ENCODE measurements at places on chromosomes 4 and X.

DNA sequence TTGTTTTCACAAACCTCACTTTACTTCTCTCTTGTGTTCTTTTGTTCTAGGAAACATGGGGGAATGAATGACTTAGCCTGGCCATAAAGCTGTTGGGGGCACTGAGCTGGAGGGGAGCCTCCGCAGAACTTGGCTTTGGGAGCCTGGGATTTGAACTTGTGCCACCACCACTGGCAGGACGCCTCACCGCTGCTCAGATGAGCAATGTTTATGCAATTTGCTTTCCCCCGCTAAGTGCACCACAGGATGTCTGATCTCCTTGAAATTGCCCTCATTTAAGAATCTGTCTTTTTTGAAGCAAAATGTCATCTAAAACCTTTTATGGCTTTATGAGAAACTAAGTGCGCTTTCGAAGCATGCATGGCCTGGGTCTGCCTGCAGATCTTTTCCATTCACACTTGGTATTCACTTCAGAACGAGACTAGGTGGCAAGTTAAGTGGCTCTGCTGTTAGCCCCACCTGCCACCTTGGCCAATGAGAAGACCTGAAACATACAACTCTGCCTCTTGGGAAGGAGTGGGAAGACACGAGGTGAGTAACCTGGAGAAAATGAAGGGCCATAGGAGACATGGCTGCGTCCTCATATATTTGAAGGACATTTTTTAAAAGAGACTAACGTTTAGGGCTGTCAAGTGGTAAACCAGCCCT lies 119.3 kb downstream of the LDB2 start:
- no peak for DNase-seq

- peak; percentile 83 for DNase-seq
Observed at GRCh38 chr4:76198411-76199237, 15.0 kb downstream of the SCARB2 start.

DNA sequence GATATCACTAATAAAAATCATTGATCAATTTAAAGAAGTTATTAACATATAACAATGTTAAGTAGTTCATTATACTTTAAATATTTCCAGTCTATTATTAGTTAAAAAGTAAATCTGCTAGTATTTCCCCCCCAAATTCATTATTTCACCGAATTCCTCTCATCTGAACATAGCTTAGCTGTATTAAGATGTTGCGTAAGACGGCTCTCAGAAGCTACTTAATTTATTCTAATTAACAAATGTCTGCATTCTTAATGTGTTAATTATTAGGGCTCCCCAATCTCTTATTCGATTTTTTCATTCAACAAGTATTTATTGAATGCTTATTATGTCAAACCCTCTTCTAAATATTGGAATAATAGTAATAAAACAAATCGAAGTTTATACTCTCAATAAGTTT lies 290.7 kb downstream of the TRIML1 start:
- no peak for DNase-seq

- no peak for DNase-seq
Observed at GRCh38 chrX:130402208-130402684, 459 bp downstream of the RBMX2 start.

GRCh38 chr4:168882650-168883233 lies 127.3 kb downstream of the CBR4 start:
- no peak for DNase-seq
